ENCODE measurements at places on chromosomes 3 and 15.

DNA sequence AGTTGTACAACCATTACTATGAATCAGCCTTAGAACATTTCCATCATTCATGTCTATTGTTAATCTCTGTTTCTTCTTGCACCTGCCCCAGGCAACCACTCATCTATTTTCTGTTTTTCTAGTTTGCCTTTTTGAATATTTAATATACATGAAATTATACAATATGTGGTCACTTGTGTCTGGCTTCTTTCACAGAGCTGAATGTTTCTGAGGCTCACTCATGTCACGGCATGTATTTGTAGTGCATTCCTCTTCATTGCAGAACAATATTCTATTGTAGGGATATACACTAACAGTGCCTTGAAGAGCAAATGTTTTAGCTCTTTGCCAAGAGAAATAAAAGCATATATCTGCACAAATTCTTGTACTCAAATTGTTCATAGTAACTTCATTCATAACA, 32.9 kb downstream of the CERS3 start:
- no peak for DNase-seq

DNA sequence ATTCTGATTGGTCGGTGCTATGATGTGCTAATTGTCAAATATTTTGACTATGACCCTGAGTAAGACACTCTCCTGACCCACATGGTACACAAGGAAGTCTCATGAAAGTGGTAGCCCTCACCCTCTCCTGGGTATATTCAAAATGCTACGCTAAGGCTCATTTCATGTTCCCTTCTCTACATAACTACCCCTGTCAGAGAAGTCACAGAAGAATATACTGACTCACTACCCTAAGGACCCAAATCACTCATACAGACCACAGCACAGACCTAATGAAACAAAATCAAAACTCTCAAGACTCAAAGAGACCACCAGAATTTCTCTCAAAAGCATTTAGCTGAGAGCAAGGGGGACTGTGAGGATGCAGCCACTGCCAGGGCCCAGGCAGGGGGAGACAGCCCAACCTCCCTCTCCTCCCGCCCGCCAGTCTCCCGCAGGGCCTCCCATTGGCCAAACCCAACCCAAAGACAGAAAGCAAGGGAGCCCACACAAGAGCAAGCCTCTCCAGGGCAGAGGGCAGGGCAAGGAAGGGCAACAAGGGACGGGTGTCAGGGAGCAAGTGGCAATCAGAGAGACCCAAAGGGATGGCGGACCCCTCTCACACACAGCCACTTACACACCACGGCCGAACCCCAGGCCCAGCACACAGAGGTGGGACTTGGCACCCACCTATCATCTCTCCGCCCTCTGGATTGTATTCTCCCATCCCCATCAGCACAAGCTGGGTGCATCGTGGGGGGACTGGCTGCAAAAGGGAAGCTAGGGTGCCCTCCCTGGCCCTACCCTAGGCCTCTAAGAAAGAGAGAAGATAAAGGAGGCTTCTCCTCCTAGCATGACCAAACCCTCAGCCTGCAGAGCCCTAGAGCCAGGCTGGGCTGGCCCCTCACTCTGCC, 41.6 kb downstream of the MEGF11 start:
- DNase-seq = no peak

- DNase-seq = no peak
Measured at GRCh38 chr3:113620091-113620490, 76.4 kb downstream of the USF3 start.

- no peak for DNase-seq
Measured at GRCh38 chr3:24343084-24343783, 151.4 kb downstream of the THRB start.
